Dorsolateral prefrontal cortex (tissue), 122 donors: ENCODE measurements at places on chromosomes 3 and 15.
A peak's percentile ranks its signal among the peaks of the same experiment; 100 is the strongest.

DNA sequence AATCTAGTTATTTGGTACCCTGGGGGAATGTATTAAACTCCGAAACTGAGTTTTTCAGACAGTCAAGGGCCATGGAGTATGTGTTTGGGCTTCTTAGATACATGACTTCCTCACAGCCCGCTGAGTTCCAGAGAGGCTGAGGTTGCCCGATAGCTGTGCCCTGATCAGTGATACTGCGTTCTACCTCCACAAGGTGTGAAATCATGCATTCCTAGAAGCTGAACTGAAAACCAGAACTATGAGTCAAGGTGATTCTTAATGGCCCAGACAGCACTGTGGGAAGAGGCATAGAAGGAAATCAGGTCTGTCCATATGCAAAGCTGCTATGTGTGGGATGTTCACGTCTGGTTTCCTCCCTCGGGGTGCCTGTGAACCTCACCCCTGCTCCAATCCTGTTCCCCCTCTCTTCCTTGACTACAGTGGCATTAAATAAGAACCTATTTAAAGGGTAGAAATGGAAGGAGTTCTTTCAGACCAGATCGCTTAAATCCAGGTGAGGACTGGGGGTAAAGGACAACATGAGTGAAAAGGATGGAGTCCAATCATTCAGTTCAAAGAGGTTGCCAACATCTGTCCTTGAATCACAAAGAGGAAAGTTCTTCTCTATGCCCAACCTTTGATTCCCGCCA is 74.3 kb downstream of the MYO1E start:
- no peak for DNase-seq

DNA sequence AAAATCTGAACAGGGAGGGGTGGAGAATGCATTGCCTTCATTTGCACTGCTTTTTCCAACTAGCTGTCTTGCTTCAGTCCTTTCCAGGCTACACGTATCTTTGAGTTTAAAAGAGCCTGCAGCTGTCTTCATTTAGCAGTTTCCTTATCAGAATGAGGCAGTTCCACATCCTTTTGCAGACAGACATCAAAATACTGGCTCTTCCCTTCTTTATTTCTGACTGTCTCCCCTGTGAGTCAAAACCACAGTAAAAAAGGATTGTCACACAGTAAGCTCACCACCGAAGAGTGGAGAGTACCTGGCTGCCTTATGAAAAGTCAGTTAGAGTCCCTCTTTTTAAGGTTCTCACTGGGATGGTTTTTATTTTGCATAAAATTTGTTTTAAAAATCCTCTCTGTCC is 205.5 kb upstream of the CD96 start:
- no peak for DNase-seq

DNA sequence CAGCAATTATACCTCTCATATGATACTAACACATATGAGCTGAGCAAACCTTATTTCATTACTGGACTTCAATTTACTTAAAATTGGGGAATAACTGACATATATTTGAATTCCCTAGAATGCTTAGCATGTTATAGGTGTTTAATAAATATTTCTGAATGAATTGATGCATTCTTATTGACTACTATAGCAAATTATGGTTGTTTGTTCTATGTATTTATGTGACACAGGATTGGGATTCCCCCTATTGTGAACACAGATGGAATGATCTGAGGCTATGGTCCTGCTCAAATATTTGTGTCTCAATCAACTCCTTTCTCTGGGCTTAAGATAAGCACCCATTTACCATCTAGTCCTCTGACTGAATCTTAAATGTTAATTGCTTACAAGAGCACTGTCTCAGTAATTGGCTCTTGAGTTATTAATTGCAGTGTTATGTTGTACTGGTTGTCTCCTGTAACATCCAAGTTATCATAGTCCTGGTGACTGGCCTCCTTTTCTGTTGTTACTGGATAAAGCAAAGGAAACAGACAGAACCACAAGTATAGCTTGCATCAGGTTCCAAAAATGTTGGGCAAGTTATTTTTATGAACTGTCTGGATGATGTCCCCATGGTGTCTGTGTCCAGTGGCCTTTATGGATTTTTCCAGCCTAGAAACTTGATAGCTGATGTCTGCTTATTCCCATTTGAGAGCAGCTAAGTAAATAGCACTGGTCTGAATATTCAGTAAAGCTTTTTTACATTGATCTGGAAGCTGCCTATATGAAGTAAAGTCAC is 2.3 kb upstream of the UACA start:
- DNase-seq: no peak

DNA sequence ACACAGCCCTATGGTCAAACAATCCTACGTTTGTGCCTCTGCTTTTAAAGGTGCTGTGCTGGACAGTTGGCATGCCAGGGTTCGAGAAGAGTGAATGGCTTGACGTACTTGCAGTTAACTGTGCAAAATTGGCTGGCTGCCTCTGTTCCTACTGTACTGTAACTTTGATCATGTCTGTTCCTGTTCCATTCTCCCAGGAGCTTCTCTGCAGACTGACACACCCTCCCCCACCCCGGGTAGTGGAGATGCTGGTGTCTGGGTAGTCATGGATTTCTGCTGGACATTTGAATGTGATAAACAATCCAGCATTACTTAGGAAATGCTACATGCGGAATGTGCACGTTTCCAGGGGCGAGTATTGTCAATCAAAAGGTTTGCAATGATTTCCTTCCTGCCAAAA is 6.5 kb upstream of the VILL start:
- no peak for DNase-seq

DNA sequence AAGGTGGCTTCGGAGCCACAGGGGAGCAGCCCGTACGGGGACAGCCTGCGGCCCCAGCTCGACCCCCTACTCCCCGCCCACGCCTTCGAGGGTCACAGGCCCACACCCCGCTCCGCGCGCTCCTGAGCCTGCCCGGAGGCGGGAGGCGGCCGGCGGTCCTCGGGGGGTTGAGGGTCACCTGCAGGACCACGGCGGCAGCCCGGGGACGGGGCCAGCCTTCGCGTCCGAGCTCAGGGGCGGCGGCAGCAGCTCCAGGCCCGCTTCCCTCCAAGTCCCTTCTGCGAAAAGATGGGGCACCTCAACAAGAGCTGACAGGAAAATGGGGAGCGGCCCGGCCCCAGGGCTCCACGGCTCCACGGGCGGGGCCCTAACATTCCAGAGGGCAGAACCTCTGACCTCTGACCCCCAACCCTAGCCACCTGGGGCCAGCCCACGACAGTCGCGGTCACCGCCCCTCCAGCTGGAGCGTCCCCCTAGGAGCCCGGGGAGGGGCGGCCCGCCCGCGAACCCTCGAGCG is 428 bp downstream of the LYSMD4 start:
- DNase-seq: no peak

DNA sequence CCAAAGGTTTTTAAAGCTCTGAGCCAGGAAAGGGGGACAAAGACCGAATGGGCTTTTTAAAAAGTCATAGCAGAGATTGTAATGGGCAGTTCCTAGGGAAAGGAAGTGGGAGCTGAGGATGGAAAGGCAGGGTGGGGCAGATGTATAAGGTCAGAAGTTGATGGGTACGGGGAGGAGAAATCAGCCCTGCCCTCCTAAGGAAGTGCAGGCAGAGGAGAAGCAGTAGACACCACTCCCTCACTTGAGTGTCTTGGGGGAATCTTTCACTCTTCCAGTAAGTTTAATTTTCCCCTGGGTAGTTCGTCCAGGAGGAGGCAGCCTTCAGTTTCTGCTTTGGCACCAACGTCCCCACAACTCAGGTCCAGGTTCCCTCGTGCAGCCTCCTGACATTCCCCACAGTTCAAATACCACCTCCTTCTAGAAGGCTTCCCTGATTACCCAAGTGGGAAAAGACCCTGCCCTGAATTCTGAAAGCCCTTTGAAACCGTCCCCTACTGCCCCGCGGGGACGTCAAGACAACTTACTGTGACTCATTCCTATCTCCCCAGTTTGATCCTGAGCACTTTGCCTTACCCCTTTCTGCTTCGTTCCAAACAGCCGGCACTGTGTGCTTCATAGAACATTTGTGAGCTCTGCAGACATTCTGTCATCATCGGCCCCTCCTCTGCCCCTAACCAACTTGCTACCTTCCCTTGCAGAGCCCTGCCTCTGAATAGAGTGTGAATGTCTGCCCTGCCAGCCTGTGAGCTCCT is 14.3 kb upstream of the SRP14 start:
- no peak for DNase-seq

DNA sequence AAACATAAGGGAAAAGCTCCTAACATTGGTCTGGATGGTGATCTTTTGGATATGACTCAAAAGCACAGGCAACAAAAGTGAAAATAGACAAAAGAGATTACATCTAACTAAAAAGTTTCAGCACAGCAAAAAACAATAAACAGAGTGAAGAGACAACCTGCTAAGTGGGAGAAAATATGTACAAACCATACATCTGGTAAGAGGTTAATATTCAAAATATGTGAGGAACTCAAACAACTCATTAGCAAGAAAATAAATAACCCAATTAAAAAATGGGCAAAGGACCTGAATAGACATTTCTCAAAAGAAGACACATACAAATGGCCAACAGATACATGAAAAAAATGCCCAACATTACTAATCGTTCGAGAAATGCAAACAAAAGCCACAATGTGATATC is 19.0 kb upstream of the NR1I2 start:
- DNase-seq: no peak

GRCh38 chr15:85534031-85534430 is 153.6 kb downstream of the AKAP13 start:
- no peak for DNase-seq

- no peak for DNase-seq
These were observed 69.3 kb upstream of the KLF13 start for GRCh38 chr15:31257286-31257685.

GRCh38 chr3:13009946-13010315 is 63.3 kb downstream of the IQSEC1 start:
- peak; percentile 18 for DNase-seq
